ENCODE measurements at places on chromosomes 3 and 15. TPM values are rescaled to one million over a fixed set of nuclear protein-coding genes. Genes with fewer than 3 reads are reported as not detected.
A peak's percentile ranks its signal among the peaks of the same experiment; 100 is the strongest.

- no peak for DNase-seq
Observed at GRCh38 chr15:27183201-27183600, 212.2 kb downstream of the GABRG3 start.

DNA sequence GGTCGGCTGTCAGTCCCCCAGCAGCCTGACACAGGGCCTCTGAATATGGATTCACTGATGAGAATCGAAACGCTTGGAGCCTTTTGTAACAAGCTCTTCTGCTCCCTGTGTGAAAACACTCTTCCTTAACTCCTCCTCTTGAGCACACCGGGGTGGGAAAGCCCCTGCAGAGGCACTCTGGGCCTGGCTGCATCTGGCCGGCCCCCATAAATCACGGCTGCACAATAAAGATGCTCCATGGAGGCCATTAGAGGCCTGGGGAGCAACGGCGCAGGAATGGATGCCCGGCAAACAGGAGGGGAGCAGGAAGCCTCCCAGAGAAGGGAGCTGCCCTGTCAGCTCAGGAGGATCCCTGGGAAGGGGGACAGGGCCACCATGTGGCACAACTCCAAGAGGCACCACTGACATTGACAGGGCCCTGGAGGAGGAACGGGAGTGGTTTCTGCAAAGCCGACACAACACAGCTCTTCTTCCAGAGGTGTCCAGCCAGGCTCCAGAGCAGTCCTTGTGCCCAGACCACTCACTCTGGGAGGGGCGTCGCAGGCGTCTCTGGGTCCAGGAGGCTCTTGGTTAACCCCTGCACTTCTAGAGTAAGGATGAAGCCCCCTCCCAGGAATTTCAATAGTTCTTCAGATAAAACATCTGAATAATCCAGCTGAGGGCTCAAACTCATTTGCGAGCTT lies 509.3 kb upstream of the PPP2R3A start:
- DNase-seq, result no peak

DNA sequence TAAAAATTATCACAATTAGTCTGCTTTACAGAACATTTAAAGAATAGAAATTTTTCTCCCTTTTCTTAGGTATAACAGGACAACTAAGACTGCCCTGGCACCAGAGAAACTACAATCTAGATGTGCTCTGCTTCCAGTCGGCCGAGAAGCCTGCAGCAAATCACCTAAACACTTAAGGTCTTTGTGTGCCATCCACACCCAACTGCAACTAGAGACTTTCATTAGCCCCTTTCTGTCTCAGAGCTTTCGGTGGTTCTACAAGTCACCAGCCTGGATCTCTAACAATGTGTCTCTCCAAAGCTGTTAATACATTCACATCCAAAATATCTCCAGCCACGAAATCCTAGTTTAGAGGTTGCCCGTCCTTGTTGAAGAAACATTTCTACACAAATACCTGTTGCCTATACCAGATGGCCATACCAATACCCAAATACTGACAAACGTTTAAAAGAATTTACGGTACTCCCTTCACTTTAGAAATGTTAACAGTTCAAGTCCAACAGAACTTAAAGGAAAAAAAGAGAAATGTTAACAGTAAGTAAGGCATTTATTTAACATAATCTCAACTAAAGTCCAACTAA lies 6.7 kb downstream of the PRC1 start:
- no peak for DNase-seq

DNA sequence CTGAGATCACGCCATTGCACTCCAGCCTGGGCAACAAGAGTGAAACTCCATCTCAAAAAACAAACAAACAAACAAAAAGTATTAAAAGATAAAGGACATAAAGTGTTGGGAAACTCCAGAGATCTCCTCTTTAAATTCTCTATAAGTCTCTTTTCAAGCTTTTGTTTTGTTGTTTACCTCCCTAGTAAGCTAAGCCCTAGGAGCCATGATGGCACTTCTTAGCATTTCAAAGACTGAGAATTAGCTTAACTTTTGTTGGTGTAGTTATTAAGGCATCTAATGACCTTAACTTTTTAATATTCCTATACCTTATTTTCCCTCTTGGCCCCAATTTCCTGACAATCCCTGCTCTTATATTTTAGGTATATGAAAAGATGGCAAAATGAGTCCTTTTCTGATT lies 157.3 kb downstream of the ZNF609 start:
- no peak for DNase-seq

GRCh38 chr15:86063356-86064095 lies 16.1 kb upstream of the AGBL1 start:
- no peak for DNase-seq

GRCh38 chr3:103512595-103512994 lies 1077.8 kb downstream of the ZPLD1 start:
- no peak for DNase-seq

DNA sequence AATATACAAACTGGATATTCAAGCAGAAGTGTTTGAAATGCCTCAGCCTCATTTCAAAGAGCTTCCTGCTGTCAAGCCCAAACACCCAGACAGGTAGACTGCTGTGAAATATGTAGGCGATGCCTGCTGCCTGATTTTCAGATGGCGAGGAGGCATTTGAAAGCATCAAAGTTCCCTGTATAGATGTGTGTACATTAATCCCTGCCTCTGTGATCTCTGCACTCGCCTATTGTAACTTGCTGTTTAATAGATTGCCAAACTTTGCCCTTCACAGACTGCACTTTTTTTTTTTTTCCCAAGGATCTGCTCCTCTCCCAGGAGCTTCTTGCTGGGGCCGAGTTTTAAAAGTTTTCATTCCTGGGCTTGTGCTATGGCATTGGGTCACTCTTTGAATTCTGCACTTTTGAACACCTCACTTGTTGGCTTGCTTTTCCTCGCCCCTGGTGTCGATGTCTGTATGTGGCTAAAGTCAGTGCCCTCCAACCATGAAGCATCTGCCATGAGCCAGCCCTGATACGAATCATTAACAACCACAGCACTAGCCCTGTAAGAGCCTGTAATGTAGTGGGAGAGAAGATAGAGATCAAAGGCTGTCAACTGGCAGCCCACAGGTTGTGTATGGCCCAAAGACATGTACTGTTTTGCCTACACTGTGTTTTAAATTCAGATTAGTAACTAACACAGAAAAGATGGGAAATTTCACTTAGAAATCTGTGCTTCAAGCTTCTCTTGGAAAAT lies 287.6 kb upstream of the ICE2 start:
- no peak for DNase-seq

DNA sequence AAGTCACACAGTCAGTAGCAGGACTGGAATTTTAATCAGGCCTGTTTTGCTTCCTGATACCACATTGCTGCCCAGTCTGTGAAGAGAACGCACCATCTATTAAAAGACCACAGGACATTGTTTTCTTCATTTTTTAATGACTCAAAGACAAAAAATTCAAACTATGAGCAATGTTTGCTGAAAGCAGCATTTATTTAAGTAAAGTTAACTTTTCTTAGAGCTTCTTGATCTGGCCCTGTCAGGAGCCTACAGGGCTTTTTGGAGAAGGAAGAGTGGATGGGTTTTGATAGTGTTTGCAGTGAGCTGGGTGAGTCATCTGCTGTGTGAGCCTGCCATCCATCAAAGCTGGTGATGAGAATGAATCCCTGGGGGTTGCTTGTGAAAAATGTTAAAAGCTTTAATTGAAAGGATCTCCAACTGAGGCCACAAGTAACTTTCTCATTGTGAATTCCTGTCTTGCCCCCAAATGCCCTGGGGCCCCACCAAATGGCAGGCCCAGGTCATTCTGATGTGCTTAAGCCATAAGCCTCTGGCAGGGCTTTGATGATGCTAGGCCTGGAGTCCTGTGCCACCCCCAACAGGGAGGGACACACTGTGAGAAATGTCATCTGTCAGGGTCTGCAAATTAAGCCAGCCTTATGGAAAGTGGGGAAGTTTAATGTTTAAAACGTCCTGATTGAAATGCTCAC lies 136.2 kb upstream of the PFN2 start:
- peak; percentile 78 for DNase-seq

GRCh38 chr15:80160570-80161156 lies 7.9 kb downstream of the FAH start:
- peak; percentile 78 for DNase-seq

GRCh38 chr3:81974751-81975150 lies 213.3 kb upstream of the GBE1 start:
- DNase-seq, result no peak

- no peak for DNase-seq
Observed at GRCh38 chr3:126468028-126468891, 7.4 kb downstream of the ZXDC start.

DNA sequence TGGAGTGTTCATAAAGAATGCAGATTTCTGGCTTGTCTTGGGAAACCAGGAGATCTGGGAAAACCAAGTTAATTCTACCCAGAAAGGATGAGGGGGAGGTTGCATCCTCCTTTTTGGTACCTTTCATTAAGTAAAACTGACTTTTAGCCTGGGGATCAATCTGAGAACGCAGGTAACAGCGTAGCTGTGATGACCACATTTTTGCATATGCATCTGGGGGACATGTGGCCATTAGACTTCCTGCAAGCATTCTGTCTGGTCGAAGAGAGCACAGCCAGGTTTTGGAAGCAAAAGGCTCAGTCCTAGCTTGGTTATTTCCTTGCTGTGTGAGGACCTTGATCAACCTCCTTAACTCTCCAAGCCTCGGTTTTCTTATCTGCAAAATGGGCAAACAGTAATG lies 145.2 kb downstream of the SHQ1 start:
- DNase-seq, result no peak

DNA sequence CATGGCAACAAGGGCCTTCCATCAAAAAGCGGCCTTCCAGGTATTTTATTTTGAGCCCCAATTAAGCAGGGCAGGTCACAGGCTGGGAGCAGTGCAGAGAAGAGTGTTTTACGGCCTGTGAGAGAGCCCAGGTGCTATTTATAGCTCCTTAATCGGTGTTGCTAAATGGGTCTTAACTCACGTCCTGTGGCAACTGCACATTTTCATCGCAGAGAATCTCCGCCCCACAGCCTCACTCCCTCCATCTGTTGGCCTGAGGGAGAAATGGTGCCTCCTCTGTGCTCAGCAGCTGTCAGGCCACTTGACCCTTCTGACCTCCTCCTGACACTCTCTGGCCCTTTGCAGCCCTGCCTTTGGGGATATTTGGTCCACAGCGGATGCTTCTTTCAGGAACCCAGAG lies 58.6 kb downstream of the SPSB4 start:
- DNase-seq, result no peak

DNA sequence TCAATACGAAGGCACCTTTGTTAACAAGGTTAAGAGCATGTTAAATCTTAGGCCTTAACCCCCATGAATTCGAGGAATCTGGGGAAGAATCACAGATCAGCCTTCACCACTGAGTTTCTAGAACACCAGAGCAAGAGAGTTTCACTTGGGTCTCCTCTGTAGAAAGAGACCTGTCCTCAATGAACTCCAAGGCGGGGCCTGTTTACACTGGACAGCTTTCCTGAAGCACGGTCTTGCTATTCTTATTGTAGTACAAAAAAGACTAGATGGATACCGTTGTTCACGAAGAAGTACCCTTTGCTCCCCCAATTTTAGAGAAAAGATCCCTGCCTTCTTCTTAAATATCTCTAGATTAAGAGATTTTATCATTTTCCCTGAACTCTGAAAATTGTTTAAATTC lies 64.9 kb downstream of the USF3 start:
- no peak for DNase-seq

- DNase-seq, result no peak
Observed at GRCh38 chr15:100900136-100900794, 18.9 kb upstream of the LRRK1 start.

- DNase-seq, result no peak
Observed at GRCh38 chr3:133488785-133489367, 84.6 kb upstream of the CDV3 start.

DNA sequence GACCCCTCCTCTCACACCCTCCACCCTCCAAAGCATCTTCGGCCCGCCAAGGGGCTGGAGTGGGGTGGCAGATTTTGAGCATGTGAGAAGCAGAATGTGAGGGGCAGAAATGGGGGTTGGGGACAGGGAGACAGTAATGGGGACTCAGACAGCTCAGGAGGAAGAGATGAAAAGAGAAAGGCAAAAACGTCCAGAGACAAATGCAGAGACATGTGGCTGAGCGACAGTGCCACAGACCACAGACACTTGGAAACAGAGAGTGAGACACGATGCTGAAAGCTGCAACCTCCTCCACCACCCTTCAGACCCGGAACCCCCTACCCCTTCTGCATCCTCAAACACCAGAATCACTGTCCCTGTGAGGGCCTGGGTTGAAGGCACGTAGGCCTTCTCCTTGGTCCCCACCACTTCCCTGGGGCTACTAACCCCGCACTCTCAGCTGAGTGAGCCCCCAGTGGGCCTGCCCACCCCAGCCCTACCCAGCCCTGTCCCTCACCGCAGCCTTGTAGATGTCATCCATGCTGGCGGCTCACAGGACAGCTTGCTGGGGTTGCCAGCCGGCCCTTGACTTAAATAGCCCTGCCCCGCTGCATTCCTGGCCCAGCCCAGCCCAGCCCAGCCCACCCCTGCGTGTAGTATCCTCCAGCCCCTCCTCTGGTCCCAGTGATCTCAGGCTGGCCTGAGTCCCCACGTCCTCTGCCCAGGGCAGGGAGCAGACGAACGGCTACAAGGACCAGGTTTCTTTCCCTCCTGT lies at the start of gene TNNC1:
Gene TNNC1 (minus strand): TSS at position 546 of the 754 bp plus-strand sequence. CDS start 26 bp downstream, at position 520.
- no peak for DNase-seq

DNA sequence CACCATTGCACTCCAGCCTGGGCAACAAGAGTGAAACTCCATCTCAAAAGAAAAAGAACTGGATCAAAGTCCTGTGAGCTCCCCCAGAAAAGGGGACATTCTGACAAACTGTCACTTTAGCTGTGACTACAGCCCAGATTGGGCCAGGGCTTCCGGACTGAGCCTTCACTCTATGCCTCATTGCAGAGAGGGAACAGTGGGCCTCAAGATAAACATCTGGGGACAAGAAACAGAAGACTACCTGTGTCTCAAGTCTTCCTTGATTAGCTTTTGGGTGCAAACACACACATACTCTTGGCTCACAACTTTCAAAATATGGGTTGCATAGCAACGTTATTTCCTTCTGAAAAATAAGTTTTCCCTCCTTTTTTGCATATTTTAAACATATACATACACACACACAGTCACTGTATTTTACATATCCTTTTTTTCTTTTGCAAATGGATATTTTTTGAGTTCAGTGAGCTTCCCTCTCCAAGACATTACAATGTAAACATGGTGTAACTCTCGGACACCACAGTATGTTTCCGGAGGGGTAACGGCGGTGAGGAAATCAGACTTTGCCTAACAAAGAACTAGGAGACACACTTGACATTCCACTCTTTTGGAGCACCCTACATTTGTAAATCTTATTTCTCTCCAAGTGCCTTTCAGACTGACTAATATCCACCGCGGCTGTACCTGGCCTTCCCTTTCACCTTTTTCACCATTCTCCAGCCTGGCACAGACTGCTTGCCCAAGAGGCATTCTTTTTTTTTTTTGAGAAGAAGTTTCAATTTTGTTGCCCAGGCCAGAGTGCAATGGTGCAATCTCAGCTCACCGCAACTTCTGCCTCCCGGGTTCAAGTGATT lies 3.5 kb downstream of the TKT start:
- DNase-seq, result no peak

Gene SAMD7
- not detected for polyA plus RNA-seq

Gene PIF1
- polyA plus RNA-seq, result 5.6 TPM

Gene GOLGA8S
- 0.02 TPM for polyA plus RNA-seq

Gene ROPN1
- 0.29 TPM for polyA plus RNA-seq

Gene C3orf33
- 2.5 TPM for polyA plus RNA-seq

Gene ADAMTS17
- polyA plus RNA-seq, result 0.05 TPM

Gene DNAJC13
- 37.5 TPM for polyA plus RNA-seq

Gene PATL2
- 0.50 TPM for polyA plus RNA-seq

Gene SLCO3A1
- polyA plus RNA-seq, result 12.2 TPM

Gene DOCK3
- polyA plus RNA-seq, result 0.10 TPM

Gene CCDC33
- not detected for polyA plus RNA-seq

Gene IL12A
- polyA plus RNA-seq, result 3.6 TPM

Gene BFSP2
- polyA plus RNA-seq, result not detected

Gene TTLL13
- polyA plus RNA-seq, result 0.07 TPM

Gene UBXN7
- 20.6 TPM for polyA plus RNA-seq
